ENCODE measurements at places on chromosomes 4 and X.

- peak; percentile 4 for DNase-seq
Observed at GRCh38 chrX:35726176-35726575, 72.0 kb upstream of the MAGEB16 start.

DNA sequence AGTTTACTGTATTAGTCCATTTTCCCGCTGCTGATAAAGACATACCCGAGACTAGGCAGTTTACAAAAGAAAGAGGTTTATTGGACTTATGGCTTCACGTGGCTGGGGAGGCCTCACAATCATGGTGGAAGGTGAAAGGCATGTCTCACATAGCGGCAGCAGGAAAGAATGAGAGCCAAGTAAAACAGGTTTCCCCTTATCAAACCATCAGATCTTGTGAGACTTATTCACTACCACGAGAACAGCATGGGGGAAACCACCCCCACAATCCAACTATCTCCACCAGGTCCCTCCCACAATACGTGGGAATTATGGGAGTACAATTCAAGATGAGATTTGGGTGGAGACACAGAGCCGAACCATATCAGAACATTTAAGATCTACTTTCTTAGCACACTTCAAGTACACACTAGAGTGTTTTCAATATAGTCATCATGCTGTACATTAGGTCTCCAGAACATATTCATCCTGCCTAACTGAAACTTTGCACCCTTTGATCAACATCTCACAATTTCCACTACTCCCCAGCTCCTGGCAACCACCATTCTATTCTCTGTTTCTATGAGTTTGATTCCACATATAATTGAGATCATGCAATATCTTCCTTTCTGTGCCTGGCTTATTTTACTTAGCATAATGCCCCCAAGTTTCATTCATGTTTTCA, 341.0 kb downstream of the ARHGAP24 start:
- no peak for DNase-seq

- no peak for DNase-seq
Observed at GRCh38 chr4:143407474-143407873, 70.8 kb downstream of the GAB1 start.

- no peak for DNase-seq
Observed at GRCh38 chrX:12505127-12505526, 286.1 kb upstream of the PRPS2 start.

DNA sequence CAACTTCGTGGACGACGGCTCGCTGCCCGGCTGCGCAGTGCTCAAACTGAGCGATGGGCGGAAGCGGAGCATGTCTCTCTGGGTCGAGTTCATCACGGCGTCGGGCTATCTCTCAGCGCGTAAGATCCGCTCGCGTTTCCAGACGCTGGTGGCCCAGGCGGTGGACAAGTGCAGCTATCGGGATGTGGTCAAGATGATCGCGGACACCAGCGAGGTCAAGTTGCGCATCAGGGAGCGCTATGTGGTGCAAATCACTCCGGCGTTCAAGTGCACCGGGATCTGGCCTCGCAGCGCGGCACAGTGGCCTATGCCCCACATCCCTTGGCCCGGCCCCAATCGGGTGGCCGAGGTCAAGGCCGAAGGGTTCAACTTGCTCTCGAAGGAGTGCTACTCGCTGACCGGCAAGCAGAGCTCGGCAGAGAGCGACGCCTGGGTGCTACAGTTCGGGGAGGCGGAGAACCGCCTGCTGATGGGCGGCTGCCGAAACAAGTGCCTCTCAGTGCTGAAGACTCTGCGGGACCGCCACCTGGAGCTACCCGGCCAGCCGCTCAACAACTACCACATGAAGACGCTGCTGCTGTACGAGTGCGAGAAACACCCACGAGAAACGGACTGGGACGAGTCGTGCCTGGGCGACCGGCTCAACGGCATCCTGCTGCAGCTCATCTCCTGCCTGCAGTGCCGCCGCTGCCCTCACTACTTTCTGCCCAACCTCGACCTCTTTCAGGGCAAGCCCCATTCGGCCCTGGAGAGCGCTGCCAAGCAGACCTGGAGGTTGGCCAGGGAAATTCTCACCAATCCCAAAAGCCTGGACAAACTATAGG, 1.5 kb downstream of the MAB21L2 start:
- no peak for DNase-seq

- peak; percentile 51 for DNase-seq
Observed at GRCh38 chrX:118974088-118974907, at the start of gene LONRF3. Gene LONRF3 (plus strand): TSS chrX:118974618. CDS start chrX:118974781, 163 bp downstream.

GRCh38 chr4:108174856-108175255, 6.1 kb upstream of the LEF1 start:
- no peak for DNase-seq

DNA sequence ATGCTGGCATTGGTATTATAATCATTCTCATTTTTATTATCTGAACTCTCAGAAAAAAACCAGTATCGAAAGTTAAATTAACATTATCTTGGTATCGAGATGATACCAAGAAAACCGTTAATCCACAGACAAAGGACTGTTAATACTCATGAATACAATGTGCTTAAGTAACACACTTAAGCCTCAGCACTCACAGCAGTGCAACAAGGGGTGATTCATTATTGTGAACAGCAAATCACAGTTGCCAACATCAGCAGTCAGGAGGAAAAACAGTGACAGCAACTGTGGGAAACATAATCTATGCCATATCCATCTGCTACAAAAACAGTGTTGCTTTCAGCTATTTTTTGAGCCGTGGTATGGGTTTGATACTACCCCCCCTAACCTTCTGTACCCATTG, 210.9 kb upstream of the ATOH1 start:
- no peak for DNase-seq

- DNase-seq: no peak
Observed at GRCh38 chrX:119226446-119226845, 9.6 kb upstream of the PGRMC1 start.

DNA sequence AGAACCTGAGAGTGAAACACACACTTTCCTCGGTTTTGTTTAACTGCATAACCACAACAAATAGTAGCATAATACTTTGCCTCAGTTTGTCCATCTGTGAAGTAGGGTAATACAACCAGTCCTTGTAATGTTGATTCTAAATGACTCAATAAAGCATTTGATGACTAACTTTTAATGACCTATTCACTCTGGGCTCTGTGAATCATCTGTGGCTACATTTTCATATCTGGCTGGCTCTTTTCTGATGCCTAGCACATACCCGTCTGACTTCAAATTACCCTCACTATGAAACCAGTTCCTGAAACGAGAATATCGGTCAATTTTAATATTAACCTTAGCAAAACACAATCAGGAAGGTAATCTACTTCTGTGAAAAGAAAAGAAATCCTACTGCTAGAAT, 151.0 kb downstream of the SH2D1A start:
- DNase-seq: peak; percentile 3

GRCh38 chr4:57877047-57877458, 766.9 kb upstream of the IGFBP7 start:
- DNase-seq: no peak

GRCh38 chr4:124212815-124213630, 499.5 kb downstream of the ANKRD50 start:
- DNase-seq: no peak

- DNase-seq: no peak
Observed at GRCh38 chr4:181548873-181549575, 694.2 kb upstream of the TENM3 start.

DNA sequence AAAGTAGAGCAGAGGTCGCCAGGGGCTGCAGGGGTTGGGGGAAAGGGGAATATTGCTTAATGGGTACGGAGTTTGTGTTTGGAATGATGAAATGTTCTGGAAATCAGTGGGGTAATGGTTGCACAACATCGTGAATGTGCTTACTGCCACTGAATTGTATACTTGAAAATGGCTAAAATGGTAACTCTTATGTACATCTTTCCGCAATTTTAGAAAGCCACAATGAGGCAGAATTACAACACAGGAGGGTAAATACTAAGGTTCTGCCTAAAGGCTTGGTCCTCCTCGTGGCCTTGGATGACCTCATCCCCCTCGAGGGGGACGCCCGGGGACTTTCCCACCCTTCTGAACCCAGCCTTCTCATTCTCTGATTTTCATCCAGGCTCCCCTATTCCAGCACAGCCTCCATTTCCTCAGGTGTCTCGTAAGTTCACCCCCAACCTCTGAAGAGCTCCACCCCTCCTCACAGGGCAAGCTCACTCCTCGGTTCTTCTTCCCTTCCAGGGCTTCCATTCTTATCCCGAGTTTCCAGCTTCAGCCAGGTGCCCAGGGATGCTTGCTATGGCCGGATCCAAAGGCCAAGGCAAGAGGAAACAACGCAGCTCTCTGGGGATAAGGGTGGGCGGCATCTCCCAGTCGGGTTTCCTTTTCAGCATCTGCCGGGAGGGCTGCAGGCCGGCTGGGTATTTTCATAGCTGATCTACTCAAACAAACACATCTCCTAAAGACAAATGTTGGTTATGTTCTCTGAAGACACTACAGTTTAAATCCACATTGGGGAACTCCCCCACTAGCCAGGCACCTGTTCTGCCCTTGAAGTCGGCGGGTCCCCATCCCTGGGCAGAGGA, 71.3 kb upstream of the ACSL1 start:
- no peak for DNase-seq

DNA sequence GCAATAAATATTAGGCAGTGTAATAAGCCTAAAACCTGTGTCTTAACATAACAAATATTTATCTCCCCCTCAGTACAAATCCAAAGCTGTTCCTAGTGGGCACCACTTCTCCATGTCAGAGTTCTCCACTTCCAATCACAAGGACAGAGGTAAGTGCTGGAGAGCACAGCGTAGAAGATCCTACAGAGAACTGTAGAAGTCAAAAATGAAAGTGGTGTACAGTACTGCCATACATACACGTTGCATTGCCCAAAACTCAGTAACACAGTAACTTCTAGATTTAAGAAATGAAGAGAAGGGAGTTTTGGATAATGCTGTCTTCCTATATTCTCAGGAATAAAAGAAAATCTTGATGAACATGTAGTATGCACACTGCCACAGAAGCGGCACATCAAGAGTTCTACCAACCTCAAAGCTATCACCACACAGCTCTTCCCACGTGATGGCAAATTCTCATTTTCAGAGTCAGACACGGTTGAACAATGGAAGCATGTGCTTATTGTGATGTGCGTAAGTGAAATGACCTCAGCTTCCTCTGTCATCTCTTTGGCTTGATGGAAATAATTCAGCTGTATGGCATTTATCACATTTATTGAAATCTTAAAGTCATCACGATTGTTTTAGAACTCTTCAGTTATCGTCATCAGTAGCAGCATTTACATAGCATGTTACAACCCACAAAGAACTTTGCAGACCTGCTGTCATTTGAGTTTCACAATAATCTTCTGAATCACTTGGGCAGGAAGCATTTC, 27.1 kb upstream of the SPANXN4 start:
- DNase-seq: no peak

- no peak for DNase-seq
Observed at GRCh38 chr4:150765216-150765615, 183.3 kb downstream of the MAB21L2 start.

DNA sequence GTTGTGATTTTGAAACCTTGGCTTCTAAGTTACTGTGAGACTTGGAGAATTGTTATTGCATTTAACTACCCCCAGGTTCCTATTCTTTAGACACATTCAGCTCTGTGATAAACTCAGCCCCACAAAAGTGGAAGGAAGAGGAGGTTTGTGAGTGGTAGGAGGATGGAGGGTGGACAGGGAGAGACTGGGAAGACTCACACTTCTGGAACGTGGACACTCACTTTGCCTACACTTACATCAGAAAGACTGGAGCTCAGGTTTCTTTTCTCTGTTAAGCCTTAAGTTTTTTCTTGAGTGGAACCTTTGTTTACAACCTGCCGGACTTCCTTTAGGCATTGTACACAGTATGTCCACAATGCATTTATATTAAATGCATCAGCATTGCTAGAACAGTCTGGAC, 99.0 kb downstream of the AREG start:
- no peak for DNase-seq

GRCh38 chr4:84573385-84574068, 9.4 kb upstream of the CDS1 start:
- DNase-seq: peak; percentile 37

- no peak for DNase-seq
Observed at GRCh38 chrX:17160975-17161374, 214.0 kb upstream of the NHS start.

DNA sequence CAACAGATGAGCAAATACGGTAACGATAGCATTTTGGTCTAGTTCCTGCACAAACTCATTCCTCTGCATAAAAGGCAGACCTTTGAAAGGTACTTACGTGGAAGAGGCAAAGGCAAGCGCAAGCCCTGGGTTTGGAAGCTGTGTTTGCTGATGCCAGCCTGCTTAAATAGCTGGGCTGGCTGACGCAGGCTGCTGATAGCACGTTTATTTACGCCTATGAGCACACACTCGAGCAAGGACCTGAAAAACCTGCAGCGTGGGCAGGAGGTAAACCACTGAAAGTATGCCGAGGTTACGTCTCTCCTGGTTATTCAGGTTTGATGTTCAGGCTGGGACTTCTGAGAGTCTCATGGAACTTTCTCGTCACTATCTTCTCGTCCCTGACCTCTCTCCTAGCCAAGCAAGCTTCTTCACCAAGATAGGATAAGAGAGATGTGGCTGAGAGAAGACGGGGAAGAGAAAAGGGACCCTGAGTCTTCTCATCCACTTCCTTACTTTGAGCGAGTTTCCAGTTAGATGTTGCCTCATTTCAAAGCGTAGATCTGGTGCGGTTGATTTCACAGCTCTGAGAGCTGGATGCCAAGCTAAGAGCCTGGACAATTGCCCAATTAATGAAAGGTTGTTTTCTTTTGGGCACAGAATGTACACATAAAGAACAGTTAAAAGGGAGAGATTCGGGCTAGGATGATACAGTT, at the start of gene HOPX:
TSS of gene HOPX (minus strand) at position 139 of the 695 bp plus-strand sequence. CDS start 23,480 bp downstream, outside the sequence.
- DNase-seq: peak; percentile 65

DNA sequence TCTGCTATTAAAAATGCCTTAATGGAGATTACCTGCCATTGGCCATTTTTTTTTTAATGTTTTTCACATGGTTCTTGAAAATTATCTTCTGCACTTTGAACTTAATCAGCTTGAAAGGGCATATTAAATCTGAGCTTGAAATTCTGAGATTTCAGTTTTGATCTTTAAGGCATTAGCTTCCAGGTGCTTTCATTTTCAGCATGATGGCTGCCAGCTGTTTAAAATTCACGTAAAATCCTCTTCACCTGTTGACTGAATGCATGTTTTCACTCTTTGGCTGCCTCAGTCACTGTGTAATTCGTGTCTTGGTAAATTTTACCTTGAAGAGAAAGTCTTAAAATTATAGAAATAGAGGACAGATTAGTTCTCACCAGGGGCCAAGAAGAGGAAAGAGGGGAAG, 39.6 kb downstream of the SMAD1 start:
- no peak for DNase-seq

GRCh38 chr4:165651901-165652300, 221.1 kb upstream of the TLL1 start:
- DNase-seq: no peak

- DNase-seq: no peak
Observed at GRCh38 chr4:36917413-36917812, 327.1 kb upstream of the NWD2 start.
